Progenitor cell of endocrine pancreas (in vitro differentiated cells): ENCODE measurements at places on chromosomes 16 and 17. TPM values are rescaled to one million over a fixed set of nuclear protein-coding genes. Genes with fewer than 3 reads are reported as not detected.

- no peak overlapping the region for H3K4me3 ChIP-seq
- H3K36me3 ChIP-seq, result peaks cover 31% of the 10 kb centered on the region
- H3K27ac ChIP-seq, result peak overlapping the region; percentile 56
- H3K4me1 ChIP-seq, result peaks cover 16% of the 10 kb centered on the region
- no peak for DNase-seq
Observed at GRCh38 chr17:82632451-82632850, 15.8 kb downstream of the WDR45B start.

DNA sequence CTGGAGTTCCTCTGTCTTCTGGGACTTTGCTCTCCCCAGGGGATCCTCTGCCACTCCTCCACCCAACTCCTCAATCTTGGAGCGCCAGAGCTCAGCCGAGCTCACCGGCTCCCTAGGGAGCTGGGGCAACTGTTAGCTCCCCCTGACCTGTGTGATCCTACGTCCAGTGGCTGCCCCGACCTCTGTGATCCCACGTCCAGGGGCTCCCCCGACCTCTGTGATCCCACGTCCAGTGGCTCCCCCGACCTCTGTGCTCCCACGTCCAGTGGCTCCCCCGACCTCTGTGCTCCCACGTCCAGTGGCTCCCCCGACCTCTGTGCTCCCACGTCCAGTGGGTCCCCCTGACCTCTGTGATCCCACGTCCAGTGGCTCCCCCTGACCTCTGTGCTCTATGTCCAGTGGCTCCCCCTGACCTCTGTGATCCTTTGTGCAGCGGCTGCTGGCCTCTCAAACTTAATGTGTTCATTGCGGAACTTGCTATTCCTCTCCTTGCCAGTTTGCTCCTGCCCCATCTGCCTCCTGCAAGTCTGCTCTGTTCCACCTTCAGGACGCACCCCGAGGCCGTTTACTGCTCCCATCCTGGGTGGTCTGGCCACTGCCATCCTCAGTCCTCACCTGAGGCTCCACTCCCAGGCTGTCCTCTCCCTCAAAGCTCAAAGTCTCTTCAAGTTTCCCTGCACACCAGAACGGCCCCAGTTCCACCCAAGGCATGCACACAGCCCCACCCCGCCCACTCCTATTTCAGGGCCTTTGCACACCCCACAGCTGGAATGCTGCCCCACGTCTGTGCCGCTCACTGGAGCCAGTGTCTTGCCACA is 2.8 kb downstream of the VPS9D1 start:
- H3K36me3 ChIP-seq, result peaks cover 6% of the 10 kb centered on the region
- no peak for DNase-seq
- no peak overlapping the region for H3K4me3 ChIP-seq

DNA sequence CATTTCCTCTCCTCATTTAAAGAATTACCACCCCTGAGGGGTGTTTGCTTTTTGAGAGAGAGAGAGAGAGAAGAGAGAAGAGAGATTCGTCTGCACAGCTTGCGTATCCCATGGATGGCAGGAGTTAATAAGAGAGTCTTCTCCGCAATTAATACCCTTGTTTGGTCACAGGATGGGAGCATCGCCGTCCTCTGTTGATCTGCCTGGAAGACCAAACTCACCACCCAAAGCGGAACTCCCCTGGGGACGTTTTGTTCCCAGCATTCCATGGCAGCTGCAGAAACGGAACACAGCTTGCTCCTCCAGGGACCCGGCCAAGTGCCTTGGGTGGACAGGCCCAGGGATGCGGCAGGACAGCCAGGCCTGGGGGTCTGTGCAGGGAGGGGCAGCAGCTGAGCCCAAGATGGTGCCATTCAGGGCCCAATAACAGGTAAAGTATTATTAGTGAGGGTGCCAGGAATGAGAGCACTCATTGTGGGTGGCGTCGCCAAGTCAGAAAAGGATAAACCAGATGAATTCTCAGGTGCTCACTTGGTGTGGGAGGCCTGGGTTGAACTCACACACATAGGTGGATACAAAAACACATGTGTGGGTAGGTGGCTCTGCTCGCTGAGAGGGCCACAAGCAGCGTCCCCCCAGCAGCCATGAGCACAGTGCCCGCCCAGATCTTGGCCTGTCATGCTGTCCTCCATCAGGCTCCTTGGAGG is 83.1 kb downstream of the NT5M start:
- H3K27ac ChIP-seq, result no peak overlapping the region
- H3K27me3 ChIP-seq, result peaks cover 12% of the 10 kb centered on the region
- H3K4me3 ChIP-seq, result no peak overlapping the region

DNA sequence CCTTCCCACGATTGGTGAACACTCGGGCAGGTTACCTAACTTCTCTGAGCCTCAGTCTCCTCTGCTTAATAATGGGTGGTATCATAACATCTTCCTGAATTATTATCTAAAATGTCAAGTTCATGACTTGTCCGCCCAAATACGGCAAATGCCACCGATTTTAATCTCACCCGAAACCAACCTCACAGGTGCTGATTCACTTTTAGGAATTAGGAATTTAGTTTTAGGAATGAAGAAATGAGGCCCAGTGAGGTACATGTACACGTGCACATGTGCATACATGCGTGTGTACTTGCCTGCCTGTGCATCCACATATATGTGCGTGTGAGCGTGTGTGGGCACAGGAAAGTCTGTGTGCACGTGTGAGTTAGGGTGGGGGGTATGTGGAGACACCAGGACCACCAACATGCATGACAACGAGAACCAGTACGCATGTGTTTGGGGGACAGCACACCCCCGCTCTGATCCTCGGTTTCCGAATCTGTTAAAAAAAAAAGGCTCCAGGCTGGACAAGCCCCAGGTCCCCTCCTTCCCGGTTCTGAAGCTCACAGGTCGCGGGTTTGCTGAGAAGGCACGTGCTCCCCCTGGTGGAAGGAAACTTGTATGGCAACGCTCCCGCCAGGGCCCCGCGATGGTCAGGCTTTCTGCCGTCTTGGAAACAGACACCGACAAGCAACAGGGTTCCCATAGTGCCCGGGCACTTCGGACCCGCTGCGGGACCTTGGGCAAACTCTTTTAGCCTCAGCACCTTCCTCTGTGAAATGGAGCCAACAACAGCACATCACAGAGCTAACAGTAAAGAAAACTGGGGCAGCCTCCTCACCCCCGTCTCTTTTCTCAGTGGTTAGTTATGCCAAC is 219.2 kb downstream of the RBFOX3 start:
- DNase-seq, result peak; percentile 80
- no peak overlapping the region for H3K27ac ChIP-seq
- H3K4me3 ChIP-seq, result no peak overlapping the region

- no peaks in the 10 kb centered on the region for H3K27me3 ChIP-seq
- H3K27ac ChIP-seq, result no peak overlapping the region
- H3K36me3 ChIP-seq, result peaks cover 8% of the 10 kb centered on the region
- peaks cover 7% of the 10 kb centered on the region for H3K4me1 ChIP-seq
Observed at GRCh38 chr17:51010173-51010675, 110.4 kb downstream of the SPAG9 start.

- no peak overlapping the region for H3K4me3 ChIP-seq
- H3K27ac ChIP-seq, result no peak overlapping the region
- DNase-seq, result no peak
- no peaks in the 10 kb centered on the region for H3K36me3 ChIP-seq
Observed at GRCh38 chr17:12342609-12343435, 322.1 kb downstream of the MAP2K4 start.

- no peak for DNase-seq
- no peak overlapping the region for H3K27ac ChIP-seq
- no peaks in the 10 kb centered on the region for H3K27me3 ChIP-seq
- no peak overlapping the region for H3K4me3 ChIP-seq
- H3K36me3 ChIP-seq, result peaks cover 2% of the 10 kb centered on the region
Observed at GRCh38 chr16:83098536-83098935, 471.8 kb downstream of the CDH13 start.

DNA sequence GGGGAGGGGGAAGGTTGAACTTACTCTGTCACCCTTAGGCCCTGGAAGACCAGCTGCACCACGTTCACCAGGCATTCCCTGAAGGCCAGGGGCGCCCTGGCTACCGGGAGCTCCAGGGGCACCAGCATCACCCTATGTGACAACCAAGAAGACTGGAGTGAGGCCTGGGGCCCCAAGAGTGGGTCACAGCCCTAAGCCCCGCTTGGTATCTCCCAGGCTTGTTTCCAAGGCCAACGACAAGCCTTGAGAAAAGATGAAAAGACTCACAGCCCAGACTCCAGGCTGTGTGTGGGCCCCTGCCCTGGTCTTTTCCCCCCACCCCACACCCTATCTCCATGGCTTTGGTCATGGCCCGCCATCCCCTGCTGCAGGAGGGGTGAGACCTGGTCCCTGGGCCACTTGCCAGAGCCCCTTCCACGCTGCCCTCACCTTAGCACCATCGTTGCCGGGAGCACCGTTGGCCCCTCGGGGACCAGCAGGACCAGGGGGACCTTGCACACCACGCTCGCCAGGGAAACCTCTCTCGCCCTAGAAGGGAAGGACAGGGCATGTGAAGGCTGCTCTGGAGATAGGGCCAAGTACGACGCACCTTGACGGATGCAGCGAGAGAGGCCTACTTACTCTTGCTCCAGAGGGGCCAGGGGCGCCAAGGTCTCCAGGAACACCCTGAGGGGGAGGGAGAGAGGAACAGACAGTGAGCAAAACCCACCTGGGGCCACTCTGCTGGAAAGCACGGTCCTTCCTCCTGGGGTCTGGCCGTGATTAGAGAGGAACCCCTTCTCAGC is 9.9 kb downstream of the COL1A1 start:
- no peak overlapping the region for H3K27ac ChIP-seq
- H3K4me3 ChIP-seq, result no peak overlapping the region
- H3K4me1 ChIP-seq, result no peaks in the 10 kb centered on the region

DNA sequence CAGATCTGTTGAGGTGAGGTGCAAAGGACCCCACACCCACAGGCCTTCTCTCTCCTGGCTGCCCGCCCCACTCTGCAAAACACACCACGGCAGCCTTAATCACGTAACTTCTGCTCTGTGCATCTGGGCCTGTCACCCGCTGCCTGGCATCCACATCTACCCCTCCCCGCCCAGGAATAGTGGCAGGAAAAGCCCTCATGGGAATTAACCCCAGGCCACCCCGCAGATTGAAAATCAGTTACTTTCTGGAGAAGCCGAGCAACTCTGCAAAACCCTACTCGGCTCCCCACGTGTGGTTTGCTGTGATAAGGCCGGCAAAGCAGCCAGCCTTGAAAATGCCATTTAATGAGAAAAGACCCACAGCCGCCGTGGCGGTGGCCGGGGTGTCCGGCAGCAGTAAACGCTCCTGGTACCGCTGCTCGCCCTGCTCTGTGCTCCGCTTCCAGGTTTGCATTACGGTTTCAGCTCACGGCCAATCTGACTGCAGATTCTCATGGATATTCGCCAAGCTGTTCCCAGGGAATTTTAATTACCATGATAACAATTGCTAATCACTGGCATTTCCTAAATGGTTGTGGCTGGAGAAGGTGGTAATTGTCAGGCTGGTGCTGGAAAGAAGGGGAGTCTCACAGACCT is 78.0 kb upstream of the DOC2B start:
- no peaks in the 10 kb centered on the region for H3K27me3 ChIP-seq
- H3K27ac ChIP-seq, result no peak overlapping the region
- peaks cover 45% of the 10 kb centered on the region for H3K36me3 ChIP-seq
- no peak overlapping the region for H3K4me3 ChIP-seq

GRCh38 chr17:37092701-37093100 is 143.9 kb downstream of the AATF start:
- no peak for DNase-seq
- no peak overlapping the region for H3K4me3 ChIP-seq
- peaks cover 32% of the 10 kb centered on the region for H3K4me1 ChIP-seq
- H3K27ac ChIP-seq, result no peak overlapping the region
- no peaks in the 10 kb centered on the region for H3K27me3 ChIP-seq

GRCh38 chr17:66541461-66542128 is 239.2 kb downstream of the PRKCA start:
- no peak overlapping the region for H3K4me3 ChIP-seq
- H3K27ac ChIP-seq, result no peak overlapping the region
- no peaks in the 10 kb centered on the region for H3K27me3 ChIP-seq
- peaks cover 5% of the 10 kb centered on the region for H3K4me1 ChIP-seq

- no peak overlapping the region for H3K4me3 ChIP-seq
- DNase-seq, result no peak
- no peak overlapping the region for H3K27ac ChIP-seq
Observed at GRCh38 chr16:27169511-27170071, 33.7 kb upstream of the KDM8 start.

- peaks cover 1% of the 10 kb centered on the region for H3K36me3 ChIP-seq
- no peaks in the 10 kb centered on the region for H3K27me3 ChIP-seq
- no peak overlapping the region for H3K27ac ChIP-seq
- H3K4me1 ChIP-seq, result peaks cover 5% of the 10 kb centered on the region
- H3K4me3 ChIP-seq, result no peak overlapping the region
Observed at GRCh38 chr17:9402590-9403199, 172.9 kb downstream of the STX8 start.

DNA sequence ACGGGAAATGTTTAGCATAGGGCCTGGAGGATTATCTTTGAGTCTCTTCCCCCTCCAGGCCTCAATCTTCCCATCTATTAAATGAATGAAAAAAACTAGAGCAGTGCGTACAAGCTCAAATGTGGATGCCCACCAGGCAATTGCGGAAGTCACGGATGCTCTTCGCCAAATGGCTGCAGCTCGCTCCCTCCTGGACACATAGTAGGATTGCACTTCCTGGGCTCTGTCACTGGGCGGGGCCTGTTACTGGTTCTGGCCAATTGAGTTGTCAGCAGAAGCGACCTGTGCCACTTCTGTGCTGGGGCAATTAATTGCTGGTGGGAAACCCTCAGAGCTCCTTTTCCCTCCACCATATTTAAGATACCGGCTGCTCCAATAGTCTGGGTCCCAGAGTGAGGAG is 168.2 kb upstream of the IRX6 start:
- H3K27ac ChIP-seq, result no peak overlapping the region
- DNase-seq, result no peak
- peaks cover 16% of the 10 kb centered on the region for H3K27me3 ChIP-seq
- no peaks in the 10 kb centered on the region for H3K4me1 ChIP-seq
- H3K4me3 ChIP-seq, result no peak overlapping the region
- no peaks in the 10 kb centered on the region for H3K36me3 ChIP-seq

- H3K4me3 ChIP-seq, result no peak overlapping the region
- no peak overlapping the region for H3K27ac ChIP-seq
- H3K4me1 ChIP-seq, result peaks cover 21% of the 10 kb centered on the region
- no peaks in the 10 kb centered on the region for H3K27me3 ChIP-seq
- no peak for DNase-seq
Observed at GRCh38 chr17:14123619-14124278, 54.4 kb downstream of the COX10 start.

- no peaks in the 10 kb centered on the region for H3K4me1 ChIP-seq
- DNase-seq, result no peak
- no peak overlapping the region for H3K27ac ChIP-seq
- H3K36me3 ChIP-seq, result no peaks in the 10 kb centered on the region
Observed at GRCh38 chr16:65634833-65635232, 513.0 kb upstream of the CDH11 start.

- peaks cover 2% of the 10 kb centered on the region for H3K4me1 ChIP-seq
- no peak overlapping the region for H3K27ac ChIP-seq
- no peaks in the 10 kb centered on the region for H3K27me3 ChIP-seq
- no peak for DNase-seq
Observed at GRCh38 chr16:75576384-75576811, 10.2 kb downstream of the GABARAPL2 start.

GRCh38 chr17:51748749-51749604 is 409.5 kb downstream of the CA10 start:
- no peak overlapping the region for H3K4me3 ChIP-seq
- no peaks in the 10 kb centered on the region for H3K36me3 ChIP-seq
- H3K27ac ChIP-seq, result no peak overlapping the region
- peaks cover 48% of the 10 kb centered on the region for H3K27me3 ChIP-seq

Gene ITGAX
- total RNA-seq, result not detected in 2 replicates

Gene RRAD
- total RNA-seq, result 0.27 and 0.36 TPM in 2 replicates

Gene GPRC5B
- total RNA-seq, result 40.6 and 44.3 TPM in 2 replicates

Gene RAB11FIP3
- total RNA-seq, result 92.7 and 97.9 TPM in 2 replicates

Gene FBXO39
- not detected in 2 replicates for total RNA-seq

Gene CCDC102A
- total RNA-seq, result 15.6 and 16.9 TPM in 2 replicates
